HepG2 (cell line): ENCODE measurements at places on chromosomes 13 and 19. TPM values are rescaled to one million over a fixed set of nuclear protein-coding genes. Genes with fewer than 3 reads are reported as not detected.

DNA sequence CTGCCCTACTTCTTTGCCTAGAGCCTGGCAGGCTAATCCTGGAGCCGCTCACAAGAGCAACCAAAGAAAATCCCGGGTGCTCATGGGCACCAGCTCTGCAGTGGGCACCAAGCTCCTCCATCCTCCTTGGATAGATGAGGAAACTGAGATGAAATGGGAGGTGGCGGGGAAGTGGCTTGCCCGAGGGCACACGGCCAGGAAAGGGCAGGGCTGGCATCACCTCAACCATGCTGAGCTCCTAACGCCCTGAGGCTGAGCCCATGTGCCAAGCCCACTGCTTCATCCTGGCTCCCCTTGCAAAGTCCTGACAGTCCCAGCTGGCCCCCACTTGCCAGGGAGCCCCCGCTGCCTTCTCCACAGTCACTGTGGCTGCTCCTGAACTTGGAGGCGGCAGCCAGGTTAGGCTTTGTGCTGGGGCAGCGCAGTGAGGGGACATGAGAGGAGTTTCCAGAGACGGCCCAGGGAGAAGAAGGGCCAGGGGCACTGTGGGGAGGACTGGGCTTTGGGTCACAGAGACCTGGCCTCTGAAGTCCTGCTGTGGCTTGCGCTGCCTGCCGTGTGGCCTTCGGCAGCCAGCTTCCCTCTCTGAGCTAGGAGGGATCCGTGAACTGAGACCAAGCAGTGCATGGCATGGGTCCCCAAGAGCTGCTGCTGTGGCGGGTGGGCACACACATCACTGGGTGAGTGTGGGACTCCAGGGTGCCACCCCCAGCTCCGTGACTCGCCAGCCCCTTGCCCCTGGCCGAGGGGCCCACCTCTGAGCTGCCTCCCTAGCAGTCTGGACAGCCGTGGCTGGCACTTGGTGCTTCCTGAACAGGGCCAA, 17.5 kb downstream of the TMED1 start:
- no peak for DNase-seq

Gene TEX30
- 0.77 and 1.2 TPM in 2 replicates for polyA plus RNA-seq

Gene C5AR1
- 1.6 and 3.9 TPM in 2 replicates for polyA plus RNA-seq

GRCh38 chr13:64202517-64202916, 2786.9 kb upstream of the PCDH20 start:
- DNase-seq, result no peak
